ENCODE measurements at places on chromosomes 4 and X. TPM values are rescaled to one million over a fixed set of nuclear protein-coding genes. Genes with fewer than 3 reads are reported as not detected.

Gene COL4A5
- 1.7 TPM for total RNA-seq

DNA sequence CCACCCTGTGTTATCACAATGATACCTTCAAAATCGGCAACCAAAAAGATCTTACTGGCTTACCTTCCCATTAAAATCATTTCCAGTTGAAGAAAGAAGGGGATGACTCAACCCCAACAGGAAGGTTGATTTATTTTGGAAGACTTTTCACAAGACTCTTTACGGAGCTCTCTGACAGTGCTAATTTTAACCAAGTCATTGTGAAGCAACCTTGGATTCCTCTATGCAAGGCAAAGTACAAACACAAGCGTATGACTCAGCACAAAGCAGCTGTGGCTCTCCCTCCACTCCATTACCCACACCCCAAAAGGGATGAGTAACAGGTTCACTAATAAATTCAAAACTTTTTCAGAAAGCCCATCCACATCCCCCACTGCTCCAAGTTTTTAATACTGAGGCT lies 213.8 kb upstream of the FGF13 start:
- no peak for DNase-seq

DNA sequence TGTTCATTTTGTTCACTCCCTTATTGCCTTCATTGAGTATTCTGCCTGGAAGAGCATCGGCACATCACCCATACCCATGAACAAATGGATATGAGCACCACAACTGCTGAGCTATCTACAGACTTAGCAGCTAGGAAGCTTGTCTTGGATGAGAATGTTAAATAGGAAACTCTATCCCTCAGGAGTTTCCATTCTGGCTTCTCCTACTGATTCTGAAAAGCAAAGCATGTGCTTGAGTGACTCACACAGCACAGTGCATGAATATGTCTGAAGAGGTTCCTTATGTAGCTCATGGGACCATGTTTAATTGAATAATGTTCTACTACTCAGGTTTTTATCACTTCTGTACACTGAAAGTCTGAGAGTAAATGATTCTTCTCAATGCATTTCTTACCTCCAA lies 57.3 kb upstream of the MXRA5 start:
- no peak for DNase-seq

Gene CXCL5
- total RNA-seq = 0.58 TPM

DNA sequence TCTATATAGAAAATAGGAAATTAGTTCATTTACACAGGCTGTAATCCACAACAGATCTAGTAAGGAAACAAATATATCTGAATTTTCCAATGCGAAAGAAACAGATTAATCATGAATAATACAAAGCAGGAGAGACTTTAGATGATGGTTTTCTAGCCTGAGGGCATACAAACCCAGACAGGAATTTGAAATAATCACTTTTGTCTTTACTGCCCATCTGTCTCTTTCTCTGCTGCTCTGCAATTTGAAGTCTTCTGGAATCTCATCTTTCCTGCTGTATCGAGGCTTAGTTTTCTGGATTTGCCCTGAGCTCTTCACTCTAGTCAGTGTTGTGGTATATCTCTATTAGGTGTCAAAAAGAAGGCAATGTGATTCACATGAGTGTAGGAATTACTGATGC lies 711.8 kb upstream of the FAM241A start:
- DNase-seq = no peak

GRCh38 chr4:66628146-66628545 lies 917.2 kb downstream of the CENPC start:
- DNase-seq = no peak

Gene MID1
- 16.6 TPM for total RNA-seq

Gene GPAT3
- 9.2 TPM for total RNA-seq

DNA sequence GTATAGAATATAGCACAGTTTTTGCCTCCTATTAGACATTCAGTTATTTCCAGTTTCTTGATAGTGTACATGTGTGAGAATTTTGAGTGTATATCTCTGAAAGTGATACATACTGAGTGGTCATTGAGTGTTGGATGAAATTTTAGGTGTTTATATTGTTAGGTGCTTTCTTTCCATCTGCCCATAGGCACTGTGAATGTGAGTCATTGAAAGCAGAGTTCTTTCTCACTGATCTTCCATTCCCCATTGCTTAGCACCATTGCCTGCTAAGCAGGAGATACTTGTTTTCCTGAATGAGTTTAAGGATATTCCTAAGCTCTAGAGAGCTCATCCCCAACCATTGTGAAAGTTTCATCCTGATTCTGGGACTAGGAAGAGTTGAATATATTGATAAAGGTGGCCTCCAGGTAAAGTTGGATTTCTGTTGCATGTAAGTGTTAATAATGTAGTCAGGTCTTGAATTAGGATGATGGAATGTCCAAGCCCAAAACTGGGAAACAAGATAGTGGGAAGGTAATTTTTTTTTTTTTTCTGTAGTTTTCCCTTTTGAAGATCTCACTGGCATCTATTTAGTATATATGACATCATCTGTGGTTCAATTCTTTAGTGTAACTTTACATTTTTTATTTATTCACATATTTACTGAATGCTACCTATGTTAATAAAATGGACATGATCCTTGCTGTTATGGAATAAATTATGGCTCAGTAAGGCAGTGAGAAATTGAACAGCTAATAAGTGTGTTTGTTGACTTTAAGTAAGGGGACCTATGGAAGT lies 22.1 kb downstream of the UBE2K start:
- no peak for DNase-seq

Gene TCP11X2
- not detected for total RNA-seq

Gene COQ2
- 10.3 TPM for total RNA-seq

GRCh38 chrX:94361241-94361640 lies 687.2 kb downstream of the FAM133A start:
- DNase-seq = no peak

DNA sequence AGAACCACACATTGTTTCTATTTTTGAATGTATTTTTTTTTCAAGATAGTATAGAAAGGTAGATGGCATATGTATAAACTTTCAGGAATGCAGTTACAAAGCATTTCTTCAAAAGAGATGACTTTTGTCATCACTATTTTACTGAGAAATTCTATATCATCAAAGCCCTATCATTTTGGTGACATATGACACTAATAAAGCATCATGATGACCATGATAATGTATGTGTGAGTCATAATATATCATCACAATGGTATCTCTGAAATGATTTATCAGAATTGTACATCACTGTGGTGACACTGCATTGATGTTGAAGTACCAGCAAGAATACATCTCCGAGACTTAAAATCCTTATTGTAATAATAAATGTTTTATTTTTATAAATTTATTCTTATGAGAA lies 1740.8 kb downstream of the PCDH7 start:
- no peak for DNase-seq

Gene IL15
- 5.1 TPM for total RNA-seq

DNA sequence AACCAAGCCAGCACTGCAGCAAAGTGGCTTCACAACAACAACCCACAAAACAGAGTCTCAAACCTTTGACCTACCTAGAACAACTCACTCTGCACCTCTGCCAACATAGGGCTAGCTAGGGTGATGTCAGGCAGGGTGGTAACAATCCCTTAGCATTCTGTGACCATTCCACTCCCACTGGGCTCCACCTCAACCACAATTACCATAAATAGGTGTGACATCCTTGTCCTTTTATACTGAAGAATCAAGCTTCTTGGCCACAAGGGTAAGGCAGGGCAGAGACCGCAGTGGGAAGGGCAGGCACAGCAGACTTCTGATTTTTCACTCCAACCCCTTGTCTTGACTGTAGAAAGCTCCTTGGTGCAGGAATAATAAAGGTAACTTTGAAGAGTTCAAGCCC lies 795.4 kb upstream of the DIAPH2 start:
- no peak for DNase-seq

- DNase-seq = no peak
Measured at GRCh38 chr4:3218824-3219760, 29.9 kb upstream of the MSANTD1 start.

DNA sequence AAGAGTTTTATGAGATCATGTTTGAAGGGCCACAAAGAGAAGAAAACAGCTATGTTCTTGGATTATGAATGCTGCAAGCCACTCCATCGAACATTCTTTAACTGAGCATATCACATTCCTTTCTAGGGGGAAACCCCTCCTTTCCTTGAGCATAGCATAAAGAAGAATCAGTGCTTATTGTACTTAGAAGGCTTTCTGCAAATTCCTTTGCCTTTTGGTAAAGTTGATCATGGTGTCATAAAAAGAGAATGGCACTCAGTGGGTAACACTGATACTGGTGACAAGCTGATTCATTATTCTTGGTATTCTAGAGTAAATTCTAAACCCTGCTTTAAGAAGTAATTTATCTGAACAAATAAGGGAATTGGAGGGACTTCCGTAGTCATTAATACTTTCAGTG lies 88.5 kb upstream of the GPR34 start:
- DNase-seq = no peak

GRCh38 chr4:155906554-155907247 lies 3.2 kb downstream of the TDO2 start:
- no peak for DNase-seq

DNA sequence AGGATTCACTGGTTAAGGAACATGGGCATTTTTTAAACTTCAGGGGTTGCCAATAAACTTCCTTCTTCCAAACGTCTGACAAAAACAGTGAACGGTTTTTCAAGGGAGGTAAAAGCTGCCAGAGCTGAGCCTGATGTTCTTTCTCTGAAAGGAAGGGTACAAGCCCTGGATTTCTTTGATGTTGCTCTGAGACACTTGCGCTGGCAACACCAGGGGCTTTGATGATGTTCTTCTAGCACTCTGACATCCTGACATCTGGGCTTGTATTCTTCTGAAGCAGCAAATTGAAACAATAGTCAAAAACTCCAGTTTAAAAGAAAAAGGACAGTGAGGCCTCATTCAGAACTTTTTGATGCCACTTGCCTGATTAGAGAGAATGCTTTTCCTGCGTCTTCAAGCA lies 11.8 kb downstream of the FTHL17 start:
- DNase-seq = no peak

GRCh38 chr4:87054900-87055299 lies 120.1 kb downstream of the AFF1 start:
- DNase-seq = no peak

DNA sequence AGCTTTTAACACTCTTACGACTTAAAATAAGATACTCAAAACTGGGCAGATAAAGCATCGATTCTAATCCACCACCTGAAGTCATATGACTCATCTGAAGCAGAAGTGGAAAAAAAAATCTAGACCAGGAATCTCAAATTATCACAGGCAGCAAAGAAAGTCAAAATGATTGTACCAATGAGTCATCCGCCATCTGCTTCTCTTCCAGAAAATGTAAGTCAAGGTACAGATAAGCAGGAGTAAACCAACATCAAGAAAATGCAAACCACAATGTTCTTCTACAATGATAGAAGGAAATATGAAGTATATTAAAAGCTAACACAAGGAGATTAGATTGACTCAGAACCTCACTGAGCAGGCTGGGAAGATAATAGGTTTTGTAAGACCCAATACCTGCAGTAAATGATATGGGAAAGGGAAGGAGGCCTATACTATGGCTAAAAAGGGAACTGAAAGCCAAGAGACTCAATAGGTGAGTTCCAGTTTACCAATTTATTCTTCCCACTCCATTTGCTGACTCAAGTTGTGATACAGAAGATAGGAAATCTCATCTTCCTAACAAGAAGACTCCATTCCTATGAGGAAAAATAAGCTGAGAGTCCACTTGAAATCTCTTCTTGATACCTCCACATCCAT lies 88.4 kb upstream of the TET2 start:
- no peak for DNase-seq

GRCh38 chrX:23902419-23902818 lies 5.3 kb downstream of the APOO start:
- DNase-seq = no peak

DNA sequence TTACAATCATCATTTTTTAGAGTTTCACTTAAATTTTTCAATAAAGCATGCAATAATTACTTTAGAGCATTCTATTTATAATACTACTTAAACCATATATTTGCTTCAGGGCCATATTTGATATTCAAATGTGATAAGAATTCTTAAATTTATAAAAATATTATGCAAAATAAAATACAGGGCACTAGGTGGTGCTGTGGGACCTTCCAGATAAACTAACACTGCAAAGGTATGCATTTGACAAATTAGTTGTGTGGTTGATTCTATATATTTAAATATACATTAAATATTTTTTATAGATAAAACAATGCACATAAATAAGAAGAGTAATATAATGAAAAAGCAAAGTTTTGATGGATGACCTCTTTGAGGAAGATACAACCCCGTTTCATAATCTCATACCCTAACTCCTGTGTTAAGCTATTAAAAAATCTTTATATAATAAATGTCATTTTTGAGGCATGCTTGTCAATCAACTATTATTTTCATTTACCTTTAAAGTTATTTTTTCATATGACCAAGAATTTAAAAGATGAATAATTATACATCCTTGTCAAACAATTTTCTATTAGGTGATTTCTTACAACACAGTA lies 128.4 kb downstream of the REELD1 start:
- DNase-seq = no peak

- DNase-seq = no peak
Measured at GRCh38 chrX:17986440-17986839, 125.3 kb upstream of the RAI2 start.

DNA sequence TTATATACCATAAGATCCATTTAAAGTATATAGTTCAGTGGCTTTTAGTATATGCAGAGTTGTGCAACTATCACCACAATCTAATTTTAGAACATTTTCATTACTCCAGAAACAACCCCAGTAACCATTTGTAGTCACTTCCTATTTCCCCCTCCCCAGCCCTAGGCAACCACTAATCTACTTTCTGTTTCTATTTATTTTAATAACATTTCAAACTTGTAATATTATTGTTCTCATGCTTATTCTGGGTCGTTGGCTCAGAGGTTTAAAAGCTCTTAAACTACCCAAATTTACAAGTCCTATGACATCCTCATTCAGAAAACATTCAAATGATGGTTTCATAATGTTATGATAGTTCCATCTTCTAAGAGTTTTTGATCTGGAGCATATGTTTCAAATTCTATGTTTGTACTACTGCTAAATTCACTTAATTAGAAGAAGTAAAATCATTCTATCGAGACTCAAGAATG lies 18.4 kb downstream of the XIAP start:
- DNase-seq = no peak

DNA sequence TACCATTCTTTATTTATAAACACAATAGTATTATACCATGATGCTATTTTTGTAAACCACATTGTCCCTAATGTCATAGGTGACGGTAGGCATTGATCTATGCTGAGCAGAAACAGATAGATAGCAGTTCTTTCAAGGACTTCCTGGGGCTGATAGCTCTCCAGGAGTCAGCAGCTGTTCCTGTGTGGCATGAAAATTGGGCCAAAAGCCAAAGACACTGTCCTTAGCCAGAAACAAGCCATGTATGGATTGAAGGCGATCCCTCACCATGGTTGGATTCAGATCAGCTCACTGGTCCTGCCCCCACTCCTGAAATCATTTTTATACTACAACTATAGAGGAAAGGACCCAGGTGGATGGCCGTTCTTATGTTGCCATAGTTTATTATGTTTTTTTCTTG lies 53.6 kb downstream of the DDX60 start:
- DNase-seq = no peak

Gene CLIC2
- 20.8 TPM for total RNA-seq

- no peak for DNase-seq
Measured at GRCh38 chr4:159460371-159460770, 357.5 kb downstream of the RAPGEF2 start.

Gene GAGE12J
- total RNA-seq = not detected

GRCh38 chr4:128565565-128566186 lies 243.8 kb upstream of the JADE1 start:
- no peak for DNase-seq

Measured in mesenteric fat pad (tissue), 1 donor.